NCI-H510A treated with DMSO at 0.1 percent for 48 hours (cell line): ENCODE measurements at places on chromosomes 16 and 17.

GRCh38 chr17:62780951-62781350 is 27.2 kb downstream of the MARCHF10 start:
- DNase-seq: no peak

DNA sequence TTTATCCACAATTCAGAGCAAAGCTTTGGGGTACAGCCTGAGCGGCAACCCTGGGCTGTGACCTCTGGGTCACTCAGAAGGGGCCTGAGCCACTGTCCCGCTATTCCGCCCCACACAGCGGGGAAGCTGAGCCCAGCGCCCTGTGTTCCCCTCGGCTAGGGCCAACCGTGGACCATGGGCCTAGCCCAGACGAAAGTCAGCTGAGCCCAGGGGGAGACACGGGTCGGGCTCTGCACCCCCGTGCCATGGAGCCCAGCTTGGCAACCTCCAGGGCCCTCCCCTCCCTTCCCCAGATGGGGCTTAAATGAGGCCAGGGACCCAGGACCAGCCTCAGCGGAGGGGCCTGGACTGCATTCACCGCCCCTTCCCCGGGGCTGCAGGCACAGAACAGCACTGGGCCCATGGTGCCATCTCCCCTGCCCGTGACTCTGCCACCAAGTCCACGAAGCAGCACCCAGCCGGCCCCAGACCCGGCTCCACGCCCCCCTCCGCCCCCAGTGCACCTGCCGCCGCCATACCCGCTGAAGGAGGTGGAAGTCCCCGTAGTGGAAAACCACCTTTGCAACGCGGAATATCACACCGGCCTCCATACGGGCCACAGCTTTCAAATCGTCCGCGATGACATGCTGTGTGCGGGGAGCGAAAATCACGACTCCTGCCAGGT is 1.8 kb downstream of the TPSD1 start:
- no peak for DNase-seq

DNA sequence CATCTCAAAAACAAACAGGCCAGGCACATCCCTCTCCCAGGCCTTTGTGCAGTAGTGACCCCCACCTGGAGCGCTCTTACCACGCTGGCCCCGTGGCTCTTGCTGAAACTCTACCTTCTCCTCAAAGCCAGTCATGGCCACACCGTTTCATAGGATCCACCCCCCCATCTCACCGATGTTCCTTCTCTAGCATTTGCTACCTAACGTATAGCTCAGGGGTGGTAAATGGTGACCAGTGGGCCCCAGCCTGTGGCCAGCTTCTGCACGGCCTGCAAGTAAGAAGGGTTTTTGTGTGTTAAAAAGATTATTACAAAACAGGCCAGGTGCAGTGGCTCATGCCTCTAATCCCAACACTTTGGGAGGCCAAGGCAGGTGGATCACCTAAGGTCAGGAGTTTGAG is 43.8 kb downstream of the RMI2 start:
- DNase-seq: no peak

GRCh38 chr17:31517524-31517923 is 126.0 kb downstream of the RAB11FIP4 start:
- DNase-seq: no peak

- DNase-seq: no peak
These were observed 63.2 kb downstream of the IQCK start for GRCh38 chr16:19781226-19781625.

GRCh38 chr17:17479209-17479608 is 2.4 kb downstream of the MED9 start:
- DNase-seq: no peak

- peak; percentile 28 for DNase-seq
These were observed 834 bp upstream of the TXNDC11 start for GRCh38 chr16:11743308-11744074.

DNA sequence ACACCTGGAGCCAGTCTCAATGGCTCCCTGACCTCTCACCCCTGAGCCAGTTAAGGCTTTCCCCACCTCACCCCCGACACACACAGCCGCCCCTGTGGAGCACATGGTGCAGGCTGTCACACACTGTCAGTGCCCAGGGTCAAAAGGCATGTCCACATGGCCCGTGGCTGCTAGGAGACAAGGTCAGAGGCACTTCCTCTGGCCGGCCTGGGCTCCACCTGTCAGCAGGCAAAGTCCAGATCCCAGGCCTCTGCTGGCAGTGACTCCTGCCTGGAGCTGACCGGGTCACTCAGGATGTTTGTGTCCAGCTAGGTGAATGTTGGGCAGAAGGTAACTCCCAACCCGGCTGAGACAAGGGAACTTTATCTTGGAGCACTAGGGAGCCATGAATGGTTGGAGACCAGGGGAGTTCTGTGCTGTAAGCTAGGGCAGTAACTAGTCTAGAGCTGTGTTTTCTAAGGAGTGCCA is 6.0 kb downstream of the SREBF1 start:
- no peak for DNase-seq

- DNase-seq: no peak
These were observed 23.6 kb upstream of the PLLP start for GRCh38 chr16:57308041-57308440.
